NCI-H510A (cell line): ENCODE measurements at places on chromosomes 2 and 18.

- no peak for DNase-seq
Measured at GRCh38 chr18:12921178-12921577, 26.6 kb upstream of the SEH1L start.

GRCh38 chr2:8681786-8682692 is at the start of gene ID2:
ID2 (plus strand) TSS chr2:8682056; CDS start chr2:8682166, 110 bp downstream.
- peak; percentile 97 for DNase-seq

GRCh38 chr2:235567842-235568241 is 74.0 kb downstream of the AGAP1 start:
- DNase-seq, result no peak

GRCh38 chr2:224984637-224985036 is 57.6 kb downstream of the DOCK10 start:
- DNase-seq, result no peak

DNA sequence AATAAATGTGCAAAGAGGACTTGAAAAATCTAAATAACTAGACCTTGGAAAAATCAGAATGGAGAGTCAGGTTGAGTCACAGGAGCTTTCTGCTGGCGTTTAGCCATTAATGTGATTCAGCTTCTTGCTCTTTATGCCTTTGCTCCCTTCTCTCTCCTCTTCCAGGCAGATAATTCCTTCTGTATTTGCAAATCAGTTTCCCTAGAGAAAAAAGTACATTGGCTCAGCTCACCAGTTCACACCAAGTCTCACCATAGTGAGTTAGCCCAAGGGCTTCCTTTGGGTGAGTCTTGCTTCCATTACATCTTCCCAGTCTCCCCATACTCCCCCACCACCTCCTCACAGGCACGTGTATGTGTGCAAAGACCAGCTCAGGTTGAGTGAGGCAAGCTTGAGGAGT is 73.6 kb downstream of the CYBRD1 start:
- DNase-seq, result no peak

GRCh38 chr2:207037896-207038295 is 98.6 kb downstream of the CPO start:
- no peak for DNase-seq

DNA sequence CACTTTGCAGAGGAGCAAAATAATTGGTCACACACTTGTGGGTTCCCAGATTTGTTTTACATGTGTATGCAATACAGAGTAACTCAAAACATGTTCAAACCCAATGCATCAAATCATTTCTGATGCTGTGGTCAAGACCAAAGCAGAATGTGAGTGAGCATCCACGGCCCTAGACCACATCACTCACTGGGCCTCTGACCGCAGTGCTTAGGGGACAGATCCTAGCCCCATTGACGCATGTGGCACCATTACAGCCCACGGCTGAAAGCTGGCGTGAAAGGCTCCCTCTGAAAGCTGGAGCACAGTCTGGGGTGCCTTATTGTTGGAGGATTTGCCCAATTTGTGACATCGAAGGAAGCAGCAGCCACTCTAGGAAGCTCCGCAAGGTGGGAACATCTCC is 498.8 kb upstream of the TCF4 start:
- DNase-seq, result no peak

- no peak for DNase-seq
Measured at GRCh38 chr2:236690726-236691125, 121.1 kb downstream of the ACKR3 start.

GRCh38 chr2:55232863-55233657 is 572 bp downstream of the RPS27A start:
- no peak for DNase-seq

DNA sequence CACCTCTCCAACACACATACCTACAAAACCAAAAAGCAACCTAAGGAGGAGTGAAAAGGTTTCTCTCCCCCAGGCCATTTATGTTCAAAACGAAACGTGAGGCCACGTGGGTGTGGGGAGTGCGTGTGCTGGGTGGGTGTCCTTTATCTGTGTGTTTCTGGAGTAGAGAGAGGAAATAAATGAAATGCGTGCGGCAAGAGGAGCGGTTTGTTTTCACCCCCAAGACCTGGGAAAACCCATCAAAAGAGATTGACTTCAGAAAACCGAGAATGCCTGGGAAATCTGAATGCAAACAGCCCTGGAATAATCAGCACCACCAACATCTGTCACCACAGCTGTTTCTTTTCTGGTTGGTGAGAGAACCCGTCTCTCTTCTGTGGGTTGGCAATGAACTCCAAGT is 137.4 kb downstream of the INSIG2 start:
- DNase-seq, result no peak
